Stimulated activated CD4-positive, alpha-beta T cell treated with anti-CD3 and anti-CD28 coated beads, TNF-alpha, amount 100 ng/mL, for 4 hours (primary cell): ENCODE measurements at places on chromosomes 5 and 9.

DNA sequence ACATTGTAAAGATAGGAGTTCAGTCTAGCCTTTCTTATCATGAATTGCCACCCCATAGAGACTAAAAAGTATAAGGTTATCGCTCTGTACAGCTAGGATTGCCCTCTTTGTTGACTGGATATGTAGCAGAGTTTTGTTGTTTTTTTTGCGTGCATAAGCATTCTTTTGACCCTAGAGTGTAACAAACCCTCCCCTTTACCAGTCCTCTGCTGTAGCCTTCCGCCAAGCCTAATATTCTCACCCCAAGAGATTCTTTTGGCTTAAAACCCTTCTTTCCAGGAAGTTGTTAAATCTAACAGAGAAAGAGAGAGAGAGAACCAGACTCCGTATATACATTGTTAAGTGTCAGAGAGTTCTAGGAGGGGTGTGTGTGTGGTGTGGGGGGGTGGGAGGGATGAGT is 113.9 kb downstream of the FGF1 start:
- DNase-seq: no peak

DNA sequence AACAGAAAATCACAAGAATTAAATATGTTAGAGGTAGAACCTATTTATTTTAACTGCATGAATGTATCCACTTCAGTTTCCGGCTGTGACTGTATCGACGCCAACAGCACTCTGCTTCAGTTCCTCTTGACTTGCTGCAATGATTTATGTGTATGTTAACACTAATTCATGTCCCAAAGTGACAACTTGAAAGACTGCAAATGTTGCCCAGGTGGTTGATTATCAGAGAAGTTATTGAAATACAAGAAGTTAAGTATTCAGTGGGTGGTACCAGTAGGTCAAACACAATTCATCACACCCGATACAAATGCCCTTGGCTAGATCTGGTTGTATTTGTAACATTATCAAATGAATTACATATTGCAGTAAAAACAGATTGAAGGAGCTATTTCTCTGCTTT is 622.7 kb upstream of the CDH18 start:
- no peak for DNase-seq

DNA sequence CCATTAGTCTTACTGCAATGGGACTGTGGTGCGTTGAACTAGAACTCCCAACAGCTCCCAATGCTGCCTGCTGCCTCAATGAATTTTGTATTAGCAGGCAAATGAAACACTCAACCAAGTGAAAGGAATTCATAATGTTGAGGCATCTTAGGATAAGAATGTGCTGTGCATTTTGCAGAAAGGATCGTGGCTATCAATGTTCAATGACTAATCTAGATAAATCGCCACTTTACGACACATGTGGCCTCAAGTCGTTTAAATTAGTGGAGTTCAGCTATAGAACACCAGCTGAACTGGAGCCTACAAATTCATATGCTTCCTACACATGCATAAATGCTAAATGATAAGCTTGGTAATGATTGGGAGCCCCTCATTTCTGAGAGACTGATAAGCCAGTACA is 318.4 kb downstream of the PSAT1 start:
- no peak for DNase-seq

- no peak for DNase-seq
These were observed 561.4 kb downstream of the ISL1 start for GRCh38 chr5:51944500-51945125.

DNA sequence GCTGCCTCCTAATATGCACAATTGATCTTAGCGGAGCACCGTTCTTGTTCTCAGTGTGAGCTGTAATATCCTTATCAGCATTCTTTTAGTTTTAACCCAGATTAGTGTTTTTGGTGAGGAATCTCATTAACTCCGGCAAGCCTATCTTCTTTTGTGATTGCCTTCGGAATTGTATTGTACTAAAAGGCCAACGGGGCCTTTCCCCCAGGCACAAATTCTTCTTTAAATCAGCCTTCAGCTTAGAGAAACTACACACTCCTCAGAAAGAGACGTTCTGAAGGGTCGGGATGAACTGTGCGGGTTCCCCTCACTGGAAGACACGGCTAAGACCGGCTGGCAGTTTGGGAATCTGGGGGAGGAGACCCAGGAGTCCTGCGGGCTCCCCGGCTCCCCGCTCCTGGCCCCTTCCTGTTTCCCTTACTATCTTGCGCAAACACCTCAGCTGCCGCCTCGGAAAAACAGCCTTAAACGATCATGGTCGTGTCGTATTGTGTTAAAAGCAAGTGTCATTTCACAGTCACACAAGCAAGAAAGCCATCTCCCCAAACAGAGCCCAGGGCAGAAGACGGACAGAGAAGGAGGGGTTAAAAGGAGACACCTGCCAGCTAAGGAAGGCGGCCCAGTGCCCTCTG is 353.1 kb upstream of the IRX2 start:
- no peak for DNase-seq

- DNase-seq: no peak
These were observed 13.3 kb upstream of the BTNL3 start for GRCh38 chr5:180975338-180975737.
